ENCODE measurements at places on chromosomes 2 and 18.

DNA sequence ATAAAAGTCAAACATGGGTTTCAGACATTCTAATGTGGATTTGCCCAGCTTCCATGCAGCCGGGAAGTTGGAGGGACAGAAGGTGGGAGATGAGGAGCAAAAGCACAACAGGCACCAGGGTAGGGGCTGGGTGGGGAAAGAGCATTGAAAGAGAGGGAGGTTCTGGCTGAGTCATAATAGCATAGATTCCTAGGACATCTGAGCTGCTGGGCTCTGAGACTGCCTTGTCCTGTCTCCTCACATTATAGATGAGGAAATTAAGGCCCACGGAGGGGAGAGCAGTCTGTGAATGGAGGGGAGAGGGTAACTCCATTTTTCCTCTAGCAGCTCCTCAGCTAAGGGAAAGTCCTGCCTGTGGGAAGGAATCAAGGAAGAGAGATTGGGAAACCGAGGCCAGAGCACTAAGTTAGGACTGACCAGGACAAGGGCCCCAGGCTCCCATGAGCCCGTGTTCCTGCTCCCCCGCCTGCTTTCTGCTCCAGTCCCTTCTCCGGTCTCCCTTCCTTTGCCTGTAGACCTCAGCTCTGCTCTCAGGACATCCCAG is 26.2 kb downstream of the SH2D6 start:
- DNase-seq, result no peak

DNA sequence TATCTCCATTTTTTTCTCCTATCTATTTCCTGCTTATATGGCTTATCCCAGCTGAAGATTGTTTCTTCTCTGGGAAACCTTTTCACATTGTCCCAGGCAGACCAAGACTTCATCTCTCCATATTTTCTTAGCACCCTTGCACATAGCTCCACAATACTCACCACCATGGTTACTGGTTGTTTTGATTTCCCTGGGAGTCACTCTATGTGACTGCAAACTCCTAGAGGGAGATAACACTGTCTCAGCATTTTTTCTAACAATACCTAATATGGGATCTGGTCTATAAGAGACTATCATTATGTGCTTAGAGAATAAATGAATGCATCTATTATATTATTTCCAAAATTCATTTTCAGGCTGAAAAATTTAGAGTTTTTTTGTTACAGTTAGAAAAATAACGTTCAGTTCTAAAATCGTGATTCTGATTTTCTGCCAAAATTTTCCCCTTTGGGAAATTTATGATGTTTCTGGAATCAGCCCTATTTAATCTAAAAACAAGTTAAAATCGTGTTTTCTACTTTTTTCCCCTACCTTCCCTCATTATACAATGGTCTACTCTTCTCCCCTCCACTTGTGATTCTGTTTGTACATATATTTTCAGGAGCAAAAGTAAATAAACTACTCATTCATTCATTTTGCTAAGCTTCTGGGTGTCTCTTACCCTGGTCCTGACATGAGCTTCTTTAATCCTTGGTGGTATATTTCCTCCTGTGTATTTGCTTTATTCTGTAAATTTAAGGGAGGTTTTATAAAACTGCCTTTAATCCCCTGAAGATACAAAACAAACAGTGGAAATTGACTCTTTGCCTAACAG is 95.4 kb downstream of the HNMT start:
- DNase-seq, result no peak

GRCh38 chr2:40016151-40016885 is 237.3 kb upstream of the THUMPD2 start:
- DNase-seq, result no peak

- DNase-seq, result no peak
These were observed 24.4 kb downstream of the CAPN14 start for GRCh38 chr2:31192851-31193392.

DNA sequence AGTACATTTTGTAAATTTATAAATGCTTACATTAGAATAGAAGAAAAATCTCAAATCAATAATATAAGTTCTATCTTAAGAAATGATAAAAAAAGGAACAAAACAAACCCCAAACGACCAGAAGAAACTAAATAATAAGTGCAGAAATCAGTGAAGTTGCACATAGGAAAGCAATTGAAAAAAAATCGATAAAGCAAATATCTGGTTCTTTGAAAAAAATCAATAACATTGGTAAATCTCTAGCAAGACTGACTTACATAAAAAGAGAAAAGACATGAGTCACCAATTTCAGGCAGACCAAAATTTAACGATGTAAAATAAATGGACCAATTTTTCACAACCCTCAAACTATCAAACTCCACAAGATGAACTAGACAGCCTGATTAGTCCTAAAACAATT is 249.9 kb upstream of the HDAC4 start:
- DNase-seq, result no peak

GRCh38 chr2:28096421-28096820 is 205.9 kb downstream of the BABAM2 start:
- DNase-seq, result no peak

Data from DND-41 (cell line).